Eye (tissue), 1 donor: ENCODE measurements at places on chromosomes 1 and 21.

DNA sequence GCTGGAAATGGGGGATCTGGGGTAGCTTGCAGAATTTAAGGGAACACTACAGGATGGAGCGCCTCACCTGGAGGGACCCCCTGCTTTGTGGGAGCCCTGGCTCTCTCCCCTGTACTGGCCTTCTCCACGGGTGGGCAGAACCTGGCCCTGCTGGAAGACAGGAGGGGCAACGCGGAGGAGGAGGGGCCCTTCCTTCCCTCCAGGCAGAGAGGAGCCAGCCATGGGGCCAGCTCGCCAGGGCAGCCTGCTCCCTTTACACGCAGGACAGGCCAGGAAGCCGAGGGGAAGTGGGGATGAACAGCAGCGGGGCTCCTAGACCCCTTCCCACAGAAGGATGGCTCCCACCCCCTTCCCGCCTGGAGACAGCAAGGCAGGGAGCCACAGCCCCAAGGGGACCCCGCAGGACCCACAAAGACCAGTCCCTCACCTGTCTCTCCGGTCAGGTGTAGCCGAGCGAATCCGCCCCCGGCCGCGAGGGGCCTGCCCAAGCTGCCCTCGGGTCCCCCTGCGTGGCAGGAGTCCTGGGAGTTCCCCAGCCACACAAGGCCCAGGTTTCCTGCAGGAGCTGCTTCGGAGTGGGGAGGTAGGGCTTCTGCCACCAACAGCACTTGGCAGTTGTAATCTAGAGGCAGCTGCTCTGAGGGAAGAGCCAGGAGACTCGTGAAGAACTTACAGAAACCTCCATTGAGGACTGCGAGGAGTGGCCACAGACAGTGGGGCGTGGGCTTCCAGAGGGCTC is 1.6 kb upstream of the SLC19A1 start:
- no peak for DNase-seq

GRCh38 chr21:33452362-33452761 is 27.4 kb downstream of the TMEM50B start:
- DNase-seq = no peak

DNA sequence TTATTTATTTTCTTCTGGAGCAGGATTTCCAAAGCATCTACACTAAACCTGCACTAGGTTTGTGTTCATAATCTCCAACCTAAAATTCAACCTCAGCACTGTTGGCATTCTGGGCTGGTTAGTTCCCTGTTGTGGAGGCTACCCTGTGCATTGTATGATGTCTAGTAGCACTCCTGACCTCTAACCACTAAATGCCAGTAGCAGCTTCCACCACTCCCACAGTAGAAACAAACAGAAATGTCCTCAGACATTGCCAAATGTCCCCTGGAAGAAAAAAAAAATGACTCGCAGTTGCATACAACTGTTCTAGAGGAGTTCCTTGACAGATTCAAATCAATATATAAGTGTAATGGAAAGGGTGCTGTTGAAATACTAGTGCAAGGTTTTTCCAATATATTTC is 18.9 kb downstream of the GRIK1 start:
- DNase-seq = no peak

DNA sequence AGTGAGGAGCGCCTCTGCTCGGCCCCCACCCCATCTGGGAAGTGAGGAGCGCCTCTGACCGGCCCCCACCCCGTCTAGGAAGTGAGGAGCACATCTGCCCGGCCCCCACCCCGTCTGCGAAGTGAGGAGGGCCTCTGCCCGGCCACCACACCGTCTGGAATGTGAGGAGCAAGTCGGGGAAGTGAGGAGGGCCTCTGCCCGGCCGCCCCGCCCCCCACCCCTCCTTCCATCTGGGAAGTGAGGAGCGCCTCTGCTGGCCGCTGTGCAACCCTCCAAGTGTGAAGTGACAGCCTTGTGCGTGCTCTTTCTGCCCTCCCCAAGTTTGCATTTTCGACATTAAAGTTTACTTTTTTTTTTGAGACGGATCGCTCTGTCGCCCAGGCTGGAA is 5.1 kb upstream of the ZZZ3 start:
- DNase-seq = peak; percentile 77

DNA sequence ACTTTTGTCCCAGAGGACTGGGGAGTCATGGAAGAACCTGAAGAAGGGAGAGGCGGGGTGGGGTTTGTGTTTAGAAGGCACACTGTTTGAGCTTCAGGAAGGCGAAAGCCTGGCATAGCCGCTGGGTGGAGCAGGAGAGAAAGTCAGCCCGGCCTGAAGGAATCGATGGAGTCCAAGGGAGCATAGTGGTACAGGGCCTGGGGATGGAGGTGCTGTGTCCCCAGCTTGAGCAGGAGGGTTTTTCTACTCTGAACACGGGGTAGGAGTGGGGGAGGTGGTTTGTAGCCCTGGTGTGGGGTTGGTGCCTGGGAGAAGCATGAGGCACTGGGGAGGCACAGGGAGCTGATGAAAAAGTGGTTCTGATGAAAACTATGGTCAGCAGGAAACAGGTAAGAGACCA is 4.7 kb upstream of the CCDC24 start:
- DNase-seq = no peak

GRCh38 chr1:99004861-99005442 is at the start of gene PLPPR5:
Gene PLPPR5, minus strand, starts transcription at chr1:99004861. Its CDS starts 190 bp downstream, at chr1:99004671.
- peak; percentile 78 for DNase-seq

- DNase-seq = no peak
These were observed 145.7 kb downstream of the KCNK2 start for GRCh38 chr1:215228193-215228592.

- peak; percentile 20 for DNase-seq
These were observed 103.9 kb downstream of the CASZ1 start for GRCh38 chr1:10692401-10693021.

GRCh38 chr1:186802388-186802787 is 26.4 kb upstream of the PLA2G4A start:
- DNase-seq = no peak

GRCh38 chr1:230429067-230429735 is 3.1 kb upstream of the PGBD5 start:
- DNase-seq = no peak

DNA sequence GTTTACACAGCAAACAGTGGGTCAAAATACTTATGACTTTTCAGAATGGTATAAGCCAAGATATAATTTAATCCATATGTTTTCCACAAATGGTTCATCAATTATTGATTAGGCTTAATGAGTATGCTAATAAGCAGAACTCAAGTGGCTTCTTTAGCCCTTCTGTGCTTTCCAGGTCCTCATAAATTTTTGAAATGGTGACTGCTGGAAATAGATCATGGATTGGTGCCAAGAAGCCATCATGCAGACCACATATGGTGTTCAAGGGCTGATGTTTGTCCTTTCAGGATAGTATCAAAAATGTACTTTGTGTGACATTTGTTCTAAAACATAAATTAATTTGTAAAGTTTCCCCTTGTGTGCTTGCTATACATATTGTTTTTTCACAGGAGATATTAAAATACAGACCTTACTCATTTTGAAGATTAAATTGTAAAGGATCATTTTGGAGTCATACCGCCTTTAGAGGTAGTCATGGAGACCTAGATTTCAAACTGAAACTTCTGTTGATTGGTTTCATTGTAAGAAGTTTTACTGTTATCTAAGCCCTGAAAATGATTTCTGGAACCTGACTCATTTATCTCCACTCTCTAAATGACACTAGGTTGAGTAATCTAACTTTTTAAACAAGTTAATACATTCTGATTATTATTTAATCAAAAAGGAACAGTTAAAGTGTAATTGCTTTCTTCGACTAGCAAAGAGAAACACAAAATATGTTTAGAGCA is 507.9 kb downstream of the PLA2G4A start:
- peak; percentile 51 for DNase-seq

GRCh38 chr1:240492832-240493440 is 119.0 kb downstream of the GREM2 start:
- DNase-seq = peak; percentile 45

- DNase-seq = no peak
These were observed 41.9 kb downstream of the NEK2 start for GRCh38 chr1:211633524-211633846.

GRCh38 chr21:37244501-37245095 is 22.5 kb downstream of the VPS26C start:
- no peak for DNase-seq

DNA sequence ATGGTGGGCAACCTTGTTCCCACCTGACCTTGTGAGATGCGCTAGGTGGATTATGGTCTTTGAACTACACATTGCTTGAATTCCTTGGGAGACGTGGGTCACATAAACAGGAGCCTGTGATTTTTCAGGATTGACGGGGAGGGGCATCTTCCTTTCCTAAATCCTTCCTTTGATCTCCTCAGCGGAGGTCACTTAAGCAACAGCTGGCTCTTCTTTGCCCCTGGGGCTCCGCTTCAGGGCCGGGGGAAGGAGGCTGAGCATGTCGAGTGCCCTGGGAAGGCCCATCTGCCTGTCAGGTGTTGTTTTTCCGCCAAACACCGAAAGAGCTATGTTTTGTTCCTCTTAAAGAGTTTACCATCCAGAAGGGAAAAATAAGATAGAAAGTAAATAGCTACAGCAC is 40.6 kb downstream of the KIF26B start:
- no peak for DNase-seq

DNA sequence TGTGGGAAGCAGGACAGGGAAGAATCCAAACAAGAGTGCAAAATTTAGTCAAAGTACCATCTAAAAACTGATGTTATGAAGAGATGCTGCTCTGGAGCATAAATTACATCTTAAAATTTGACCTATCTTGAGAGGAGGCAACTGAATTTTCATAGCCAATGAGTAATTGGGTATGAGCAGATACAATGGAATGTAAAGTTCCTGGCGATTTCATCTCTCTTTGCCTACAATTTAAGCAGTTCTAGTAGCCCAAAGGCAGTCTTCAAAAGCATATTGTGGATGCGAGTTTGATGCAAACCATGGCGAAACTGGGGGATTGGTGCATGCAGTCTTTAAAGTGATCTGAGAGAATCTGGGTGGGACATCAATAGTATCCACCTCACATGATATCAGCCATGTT is 1265.9 kb downstream of the BRINP3 start:
- no peak for DNase-seq

DNA sequence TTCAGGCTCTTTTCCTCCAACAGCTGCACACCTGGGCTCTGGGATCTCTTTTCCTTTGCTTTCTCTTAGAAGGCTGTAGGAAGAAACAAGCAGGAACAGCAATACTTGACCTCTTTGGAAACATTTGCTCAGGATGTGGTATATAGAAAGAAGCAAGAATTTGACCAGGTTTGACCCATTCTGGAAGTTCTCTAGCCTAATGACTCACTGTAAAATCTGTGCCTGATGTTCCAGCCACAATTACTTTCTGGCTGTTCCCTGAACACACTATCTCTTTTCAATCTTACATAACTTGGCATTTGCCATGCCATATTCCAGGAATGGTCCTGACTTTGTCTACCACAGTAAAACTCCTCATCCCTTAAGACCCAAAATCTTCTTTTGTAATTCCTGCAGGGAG is 419.9 kb upstream of the DAB1 start:
- no peak for DNase-seq

- DNase-seq = peak; percentile 80
These were observed 1.0 kb downstream of the SLC35D1 start for GRCh38 chr1:67052741-67053534.

DNA sequence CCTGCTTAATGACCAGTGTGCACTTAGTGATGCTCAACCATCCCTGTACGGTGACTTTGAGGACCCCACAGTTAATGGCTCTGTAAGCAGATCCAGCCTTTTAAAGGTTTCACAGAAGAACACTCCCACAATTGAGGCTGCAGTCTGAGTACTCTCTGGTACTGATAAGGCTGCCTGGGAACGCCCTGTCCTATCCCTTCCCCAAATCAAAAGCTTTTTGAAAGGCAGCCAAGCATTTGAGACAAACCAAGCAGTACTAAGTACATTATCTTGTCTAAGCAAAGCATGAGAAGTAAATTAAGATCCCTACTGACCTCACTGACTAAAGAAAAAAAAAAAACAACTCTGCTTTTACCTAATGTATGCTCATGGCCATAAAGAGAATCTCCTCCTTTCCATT is 60.7 kb downstream of the SH3GLB1 start:
- DNase-seq = no peak

- peak; percentile 84 for DNase-seq
These were observed 6.2 kb upstream of the ANKRD65 start for GRCh38 chr1:1427106-1427819.

DNA sequence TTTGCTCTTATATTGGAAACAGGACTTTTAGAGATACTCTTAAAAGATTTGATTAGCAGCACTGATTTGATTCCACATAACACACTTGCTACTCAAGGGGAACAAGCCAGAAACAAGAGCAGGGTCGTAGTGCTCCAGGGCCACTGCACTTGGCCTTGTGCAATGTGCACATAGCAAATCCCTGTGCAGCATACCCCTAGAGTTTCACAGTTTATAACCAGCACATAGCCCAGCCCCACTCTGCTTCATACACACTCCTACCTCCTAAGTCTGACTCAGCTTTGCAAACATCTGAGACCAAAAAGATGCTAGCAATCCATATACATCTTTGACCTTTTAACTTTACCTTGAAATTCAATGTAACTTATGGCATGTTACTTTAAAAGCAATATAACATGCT is 157.6 kb downstream of the VAV3 start:
- DNase-seq = no peak

DNA sequence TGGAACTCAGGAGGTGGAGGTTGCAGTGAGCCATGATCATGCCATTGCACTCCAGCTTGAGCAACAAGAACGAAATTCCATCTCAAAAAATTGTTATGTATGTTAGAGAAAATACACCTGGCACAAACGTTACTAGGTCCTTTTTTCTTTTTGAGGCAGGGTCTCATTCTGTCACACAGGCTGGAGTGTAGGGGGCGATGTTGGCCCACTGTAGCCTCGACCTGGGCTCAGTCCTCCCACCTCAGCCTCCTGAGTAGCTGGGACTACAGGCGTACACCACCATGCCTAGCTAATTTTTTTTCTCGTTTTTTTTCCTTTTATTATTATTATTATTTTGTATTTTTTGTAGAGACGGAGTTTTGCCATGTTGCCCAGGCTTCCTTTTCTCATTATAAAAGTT is 4.4 kb downstream of the HAX1 start:
- no peak for DNase-seq

DNA sequence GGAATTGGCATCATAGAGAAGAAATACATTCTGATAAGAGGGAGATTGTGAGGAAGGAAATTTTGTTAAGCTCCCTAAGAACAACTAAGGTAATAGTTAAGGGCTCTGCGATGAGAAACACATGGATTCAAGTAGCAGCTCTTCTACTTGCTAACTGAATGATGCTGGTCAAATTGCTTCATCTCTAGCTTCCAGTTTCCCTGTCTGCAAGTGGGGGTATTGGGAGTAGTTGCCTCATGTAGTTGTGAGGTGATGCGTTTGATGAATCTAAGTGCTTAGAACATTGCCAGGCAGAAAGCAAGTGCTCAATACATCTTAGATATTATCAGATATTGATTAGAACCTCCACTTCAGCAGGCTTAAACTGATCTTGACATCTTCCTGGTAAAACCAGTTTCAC is 84.8 kb downstream of the CD58 start:
- DNase-seq = no peak

- DNase-seq = peak; percentile 70
These were observed 862 bp upstream of the ID3 start for GRCh38 chr1:23559985-23560741.

- DNase-seq = no peak
These were observed 111.3 kb downstream of the PLPPR5 start for GRCh38 chr1:98893371-98893770.

- DNase-seq = no peak
These were observed 22.4 kb downstream of the VTCN1 start for GRCh38 chr1:117188170-117188815.

GRCh38 chr1:183025782-183026774 is 2.9 kb downstream of the LAMC1 start:
- DNase-seq = peak; percentile 33

GRCh38 chr21:39071623-39072214 is 111.5 kb downstream of the PSMG1 start:
- DNase-seq = no peak

GRCh38 chr1:212284332-212284743 is 872 bp upstream of the PPP2R5A start:
- DNase-seq = no peak

GRCh38 chr1:31413405-31414001 is 490 bp downstream of the SERINC2 start:
- peak; percentile 88 for DNase-seq
